ENCODE measurements at places on chromosomes 6 and 20.

- no peak for DNase-seq
These were observed 121.6 kb upstream of the TIAM2 start for GRCh38 chr6:154873546-154873945.

GRCh38 chr6:31352310-31352682, 4.7 kb downstream of the HLA-B start:
- no peak for DNase-seq

- DNase-seq: peak; percentile 65
These were observed 112.0 kb upstream of the BEND6 start for GRCh38 chr6:56842686-56843475.

- DNase-seq: peak; percentile 60
These were observed 18.5 kb downstream of the FRMD1 start for GRCh38 chr6:168060521-168060931.

- DNase-seq: no peak
These were observed 231.0 kb upstream of the EYS start for GRCh38 chr6:65938000-65938399.

GRCh38 chr6:82264321-82264720, 16.8 kb upstream of the IBTK start:
- DNase-seq: no peak

DNA sequence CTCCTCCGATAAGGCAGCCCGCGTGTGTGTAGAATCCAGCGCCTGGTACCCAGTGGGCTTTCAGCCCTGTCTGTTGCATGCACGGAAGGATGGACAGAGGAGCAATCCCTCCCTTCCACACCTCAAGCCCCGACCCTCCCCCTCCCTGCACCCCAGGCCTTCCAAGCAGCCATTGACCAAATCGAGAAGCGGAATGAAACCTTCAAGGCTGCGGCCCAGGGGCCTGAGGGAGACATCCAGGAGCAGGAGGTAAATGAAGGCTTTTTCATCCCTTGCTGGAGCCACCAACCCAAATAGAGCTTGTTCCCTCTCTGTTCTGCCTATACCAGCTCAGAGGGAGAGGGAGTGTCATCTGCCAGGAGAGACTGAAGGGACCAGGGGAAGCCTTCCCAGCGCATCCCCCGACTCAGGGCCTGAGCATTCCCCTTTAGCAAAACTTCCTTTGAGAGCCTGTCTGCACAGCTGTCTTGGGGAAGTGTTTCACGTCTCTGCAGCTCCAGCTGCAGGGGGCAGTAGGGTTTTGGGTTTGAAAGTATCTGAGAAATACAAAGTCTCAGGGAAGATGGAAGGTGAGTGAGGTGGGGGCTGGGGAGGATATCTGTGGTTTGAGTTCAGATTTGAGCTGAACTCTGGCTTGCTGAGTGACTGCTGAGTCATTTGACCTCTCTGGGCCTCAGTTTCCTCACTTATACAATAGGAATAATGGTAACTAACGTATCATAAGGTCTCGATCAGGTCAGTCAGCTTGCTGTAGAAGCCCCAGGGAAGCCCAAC, 16.1 kb downstream of the FGD2 start:
- peak; percentile 40 for DNase-seq

- DNase-seq: peak; percentile 80
These were observed 131.3 kb downstream of the GJA10 start for GRCh38 chr6:90025523-90026061.

DNA sequence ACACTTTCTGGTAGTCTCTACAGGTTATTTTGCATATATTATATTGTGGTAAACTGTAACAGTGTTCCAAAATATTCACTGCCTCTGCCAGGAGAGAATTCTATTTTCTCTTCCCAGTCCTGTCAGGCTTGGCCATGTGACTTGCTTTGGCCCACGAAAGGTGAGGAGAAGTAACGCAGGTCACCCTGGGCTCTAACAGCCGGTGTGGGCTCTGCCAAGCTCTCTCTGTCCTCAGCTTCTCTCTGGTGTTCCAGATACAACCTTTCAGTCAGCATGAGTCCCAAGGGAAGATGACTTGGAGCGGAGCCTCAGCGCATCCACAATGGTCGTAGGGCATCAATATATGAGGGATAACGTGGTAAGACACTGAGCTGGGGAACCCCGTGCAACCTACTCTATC, 113.0 kb upstream of the RREB1 start:
- no peak for DNase-seq

DNA sequence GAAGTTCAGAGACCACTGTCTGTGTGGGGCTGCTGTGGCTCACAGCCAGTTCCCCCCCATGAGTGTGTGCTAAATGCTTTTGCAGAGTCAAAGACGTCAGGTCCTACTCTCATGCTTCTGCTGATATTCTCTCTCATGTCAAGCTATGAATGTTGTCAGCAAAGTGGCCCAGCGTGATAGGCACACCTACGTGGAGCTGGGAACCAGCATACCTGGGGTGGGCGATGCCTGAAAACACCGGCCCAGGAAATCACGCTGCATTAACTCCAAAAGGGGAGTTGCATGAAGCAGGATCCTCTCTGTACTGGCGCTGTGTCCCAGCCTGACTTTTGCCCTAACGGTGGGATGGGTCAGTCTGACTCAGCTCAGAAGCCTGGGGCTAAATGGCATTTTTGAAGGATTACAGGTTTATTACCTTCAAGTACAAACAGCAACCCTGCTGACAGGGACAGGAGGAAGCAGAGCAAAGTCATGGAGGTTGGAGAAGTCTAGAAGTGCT, 9.0 kb upstream of the MRPS10 start:
- DNase-seq: peak; percentile 85

DNA sequence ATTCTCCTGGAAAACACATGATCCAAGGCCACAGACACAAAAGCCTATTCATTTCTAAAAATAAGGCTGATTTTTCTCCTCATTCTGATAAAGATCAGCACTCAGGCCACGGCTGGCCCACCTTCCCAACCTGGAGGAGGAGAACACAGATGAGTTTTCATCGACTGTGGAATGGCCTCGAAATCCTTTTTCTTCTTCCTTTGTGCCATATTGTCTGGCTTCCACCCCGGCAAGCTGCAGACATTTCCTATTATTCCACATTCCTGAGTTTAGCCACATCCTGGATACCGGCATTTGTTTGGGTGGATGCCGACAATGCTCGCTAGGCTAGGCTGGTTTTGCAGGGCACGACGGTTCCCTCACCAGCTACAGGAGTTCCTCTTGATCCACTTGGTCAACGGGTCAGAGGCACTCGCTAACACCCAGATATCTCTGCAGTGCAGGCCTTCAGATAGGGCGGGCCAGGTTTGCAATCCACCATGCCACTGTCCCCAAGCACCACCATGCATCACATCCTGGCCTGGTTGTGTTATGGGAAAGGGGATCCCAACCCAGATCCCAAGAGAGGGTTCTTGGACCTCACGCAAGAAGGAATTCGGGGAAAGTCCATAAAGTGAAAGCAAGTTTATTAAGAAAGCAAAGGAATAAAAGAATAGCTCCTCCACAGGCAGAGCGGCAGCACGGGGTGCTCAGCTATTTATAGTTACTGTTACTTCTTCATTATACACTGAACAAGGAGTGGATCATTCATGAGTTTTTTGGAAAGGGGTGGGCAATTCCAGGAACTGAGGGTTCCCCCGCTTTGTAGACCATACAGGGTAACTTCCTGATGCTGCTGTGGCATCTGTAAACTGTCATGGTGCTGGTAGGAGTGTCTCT, 4.2 kb upstream of the CTSZ start:
- DNase-seq: peak; percentile 91

GRCh38 chr20:53708129-53708968, 114.7 kb upstream of the ZNF217 start:
- DNase-seq: peak; percentile 89

GRCh38 chr20:43243672-43244269, 54.1 kb upstream of the PTPRT start:
- no peak for DNase-seq

- DNase-seq: peak; percentile 8
These were observed 31.1 kb downstream of the NCOA7 start for GRCh38 chr6:125821825-125822281.

DNA sequence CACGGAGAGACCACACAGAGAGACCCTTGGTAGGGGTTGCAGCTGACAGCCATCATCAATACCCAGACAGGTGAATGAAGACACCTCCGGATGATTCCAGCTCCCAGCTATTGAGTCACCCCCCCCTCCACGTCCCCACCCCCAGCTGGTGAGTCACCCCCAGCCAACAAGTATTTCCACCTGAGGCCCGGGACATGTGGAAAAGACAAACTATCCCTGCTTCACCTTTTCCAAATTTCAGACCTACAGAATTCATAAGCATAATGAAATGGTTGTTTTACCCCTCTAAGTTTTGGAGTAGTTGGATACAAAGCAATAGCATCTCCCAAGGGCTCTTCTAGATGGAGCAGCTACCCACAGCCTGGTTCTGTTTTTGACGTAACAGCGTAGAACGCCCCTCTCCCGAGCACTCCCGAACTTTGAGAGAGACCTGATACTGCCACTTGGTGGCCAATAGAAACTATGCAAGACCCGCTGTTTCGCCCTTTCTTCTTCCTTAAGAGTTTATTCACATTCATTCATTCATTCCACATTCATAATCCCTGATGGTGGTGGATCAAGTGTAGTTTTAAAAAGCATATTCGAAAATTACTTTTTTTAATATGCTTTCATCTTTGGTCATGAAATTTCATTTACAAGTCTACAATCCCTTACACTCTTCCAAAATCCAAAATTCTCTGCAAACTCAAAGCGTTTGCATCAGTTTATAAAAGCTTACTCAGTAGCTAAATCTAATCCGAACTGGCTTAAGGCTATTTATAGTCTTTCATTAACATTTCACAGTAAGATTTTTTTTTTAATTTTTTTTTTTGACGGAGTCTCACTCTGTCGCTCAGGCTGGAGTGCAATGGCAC, 15.1 kb upstream of the PPP1R16B start:
- peak; percentile 52 for DNase-seq

DNA sequence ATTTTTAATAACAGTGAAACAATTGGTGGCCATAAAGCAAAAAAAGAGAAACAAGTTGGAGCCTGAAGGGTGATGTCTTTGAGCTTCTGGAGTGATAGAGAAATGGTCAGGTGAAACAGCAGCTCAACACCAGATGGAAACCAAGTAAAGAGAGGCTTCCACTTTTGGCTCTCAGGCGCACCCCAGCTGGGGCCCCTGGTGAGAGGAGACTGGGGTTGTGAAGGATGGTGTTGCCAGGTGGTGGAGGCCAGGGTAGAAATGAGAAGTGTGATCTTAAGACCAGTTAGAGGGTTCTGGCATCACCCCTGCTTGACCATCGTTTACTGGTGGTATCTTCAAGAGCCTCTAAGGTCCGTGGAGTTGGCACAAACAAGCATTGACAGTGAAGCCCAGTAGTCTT, 126.0 kb upstream of the AKIRIN2 start:
- DNase-seq: no peak

GRCh38 chr6:34366639-34366921, 25.9 kb downstream of the NUDT3 start:
- DNase-seq: no peak

DNA sequence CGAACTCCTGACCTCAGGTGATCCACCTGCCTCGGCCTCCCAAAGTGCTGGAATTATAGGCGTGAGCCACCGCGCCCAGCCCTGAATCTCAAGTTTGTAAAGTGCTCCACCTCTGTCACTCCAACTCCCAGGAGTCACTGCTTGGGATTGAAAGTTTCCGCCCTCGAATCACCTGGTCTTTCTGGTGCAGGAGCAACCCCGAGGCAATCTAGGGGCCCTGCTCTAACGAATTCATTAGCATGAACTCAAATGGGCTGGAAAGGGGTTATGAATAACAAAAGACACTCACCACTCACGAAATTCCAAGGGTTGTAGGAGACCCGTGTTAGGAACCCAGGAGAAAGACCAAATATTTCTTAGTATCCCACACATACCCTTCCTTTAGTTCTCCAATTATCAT, 26.1 kb downstream of the RBCK1 start:
- no peak for DNase-seq

- DNase-seq: peak; percentile 5
These were observed 812.6 kb downstream of the TENT5A start for GRCh38 chr6:80939898-80940297.

DNA sequence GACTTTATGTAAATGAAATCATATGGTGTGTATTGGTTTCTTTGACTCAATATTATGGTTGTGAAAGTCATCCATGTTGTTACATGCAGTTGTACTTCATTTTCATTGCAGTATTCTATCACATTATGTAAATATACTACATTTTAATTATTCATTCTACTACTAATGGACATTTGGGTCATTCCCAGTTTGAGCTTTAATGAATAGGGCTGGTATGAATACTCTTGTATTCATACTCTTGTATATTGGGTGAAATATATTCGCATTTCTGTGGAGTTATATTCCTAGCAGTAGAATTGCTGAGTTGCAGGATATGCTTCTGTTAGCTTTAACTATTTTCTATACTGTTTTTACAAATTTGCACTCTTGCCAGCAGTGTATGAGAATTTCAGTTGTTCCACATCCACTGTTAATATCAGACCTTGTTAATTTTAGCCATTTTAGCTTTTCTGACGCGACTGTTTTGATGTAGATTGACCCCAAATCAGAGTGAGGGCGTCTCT, 944.3 kb downstream of the KIF16B start:
- DNase-seq: no peak

- peak; percentile 61 for DNase-seq
These were observed 10.7 kb downstream of the DLL1 start for GRCh38 chr6:170279977-170280688.

GRCh38 chr20:54643761-54644160, 168.4 kb downstream of the DOK5 start:
- no peak for DNase-seq

DNA sequence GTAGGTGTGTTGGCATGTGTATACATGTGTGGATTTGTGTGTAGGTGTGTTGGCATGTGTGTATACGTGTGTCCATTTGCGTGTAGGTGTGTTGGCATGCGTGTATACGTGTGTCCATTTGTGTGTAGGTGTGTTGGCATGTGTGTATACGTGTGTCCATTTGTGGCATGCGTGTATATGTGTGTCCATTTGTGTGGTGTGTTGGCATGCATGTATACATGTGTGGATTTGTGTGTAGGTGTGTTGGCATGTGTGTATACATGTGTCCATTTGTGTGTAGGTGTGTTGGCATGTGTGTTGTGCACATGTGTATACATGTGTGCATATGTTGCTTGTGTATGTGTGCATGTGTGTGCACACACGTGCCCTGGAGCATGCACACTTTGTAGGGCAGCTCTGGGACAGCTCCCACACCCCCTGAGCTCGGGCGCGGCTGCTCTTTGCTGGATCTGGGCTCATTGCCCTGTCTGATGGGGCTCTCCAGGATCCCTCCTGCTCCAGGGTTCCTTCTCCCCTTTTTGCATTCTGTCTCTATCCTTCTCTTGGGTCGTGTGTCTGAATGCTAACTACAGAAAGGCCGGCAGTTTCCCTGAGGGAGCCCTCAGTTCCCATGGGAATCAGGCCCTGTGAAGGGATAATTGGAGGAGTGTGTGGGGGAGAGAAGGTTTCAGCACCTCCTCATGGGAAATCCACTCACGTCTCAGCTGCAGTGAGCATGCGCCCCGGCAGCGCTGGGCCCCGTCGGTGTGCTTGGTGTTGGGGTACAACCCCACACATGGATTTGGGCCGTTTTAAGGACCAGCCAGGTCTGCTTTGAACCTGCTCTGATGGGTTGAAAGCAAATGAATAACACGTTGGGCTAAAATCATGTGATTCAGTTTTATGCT, 102.0 kb downstream of the ERMARD start:
- no peak for DNase-seq

GRCh38 chr6:1652842-1653241, 43.1 kb downstream of the FOXC1 start:
- DNase-seq: no peak

- DNase-seq: no peak
These were observed 9.1 kb upstream of the MAP1LC3A start for GRCh38 chr20:34549291-34549928.

Data from EL (cell line).